ENCODE measurements at places on chromosomes 5 and 9.

GRCh38 chr9:126270556-126270955 lies 56.1 kb upstream of the MVB12B start:
- no peak for DNase-seq

DNA sequence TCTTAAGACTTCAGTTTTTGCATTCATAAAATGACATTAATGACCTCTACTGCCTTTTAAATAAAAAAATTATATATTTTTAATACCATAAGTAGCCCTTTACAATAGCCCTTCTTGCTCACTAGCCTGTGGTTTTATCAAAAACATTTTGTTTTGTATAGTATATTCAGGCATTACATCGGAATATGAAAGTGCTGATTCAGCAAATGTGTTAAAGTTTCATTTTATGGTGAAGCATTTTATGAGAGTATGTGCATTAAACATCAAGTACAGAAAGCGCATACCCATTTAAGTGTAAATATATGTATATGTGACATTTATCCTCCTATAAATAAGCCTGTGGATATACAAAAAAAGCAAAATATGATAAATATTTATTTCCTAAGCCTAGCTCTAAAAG lies 56.2 kb upstream of the GABRB2 start:
- DNase-seq: no peak

DNA sequence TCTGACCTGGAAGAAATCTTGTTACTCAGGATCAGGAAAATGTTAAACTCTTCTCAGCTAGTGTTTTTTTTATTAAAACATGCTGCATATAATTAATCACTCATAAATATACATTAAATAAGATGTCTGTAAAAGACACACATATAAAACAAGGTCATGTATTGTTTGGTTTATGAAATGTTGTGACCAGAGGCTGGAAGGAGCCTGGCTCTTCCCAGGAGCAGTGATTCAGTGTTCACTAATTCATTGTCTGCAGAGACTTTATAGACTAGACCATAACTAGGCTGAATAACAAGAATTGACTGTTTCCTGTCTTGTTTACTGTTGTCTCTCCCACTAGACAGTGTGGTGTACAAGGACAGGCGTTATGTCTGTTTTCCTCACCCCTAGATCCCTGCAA lies 49.1 kb upstream of the ANKRD55 start:
- no peak for DNase-seq

GRCh38 chr5:15452030-15452429 lies 48.0 kb upstream of the FBXL7 start:
- no peak for DNase-seq

GRCh38 chr5:1401536-1402138 lies 43.6 kb downstream of the SLC6A3 start:
- no peak for DNase-seq

GRCh38 chr5:123976379-123977033 lies 464.5 kb downstream of the CSNK1G3 start:
- no peak for DNase-seq

- no peak for DNase-seq
Observed at GRCh38 chr5:158514319-158514985, 585.3 kb downstream of the EBF1 start.
